Pancreas (tissue), 10 donors: ENCODE measurements at places on chromosomes 1 and 21. TPM values are rescaled to one million over a fixed set of nuclear protein-coding genes. Genes with fewer than 3 reads are reported as not detected.

GRCh38 chr1:108504447-108504846 lies 54.3 kb downstream of the NBPF6 start:
- H3K4me1 ChIP-seq, result no peaks in the 10 kb centered on the region
- H3K27ac ChIP-seq, result no peak overlapping the region
- H3K36me3 ChIP-seq, result no peaks in the 10 kb centered on the region
- H3K4me3 ChIP-seq, result no peak overlapping the region
- DNase-seq, result no peak
- no peaks in the 10 kb centered on the region for H3K27me3 ChIP-seq

GRCh38 chr1:164765557-164765956 lies 206.6 kb downstream of the PBX1 start:
- peaks cover 58% of the 10 kb centered on the region for H3K4me1 ChIP-seq
- no peaks in the 10 kb centered on the region for H3K27me3 ChIP-seq
- DNase-seq, result no peak
- no peak overlapping the region for H3K4me3 ChIP-seq

DNA sequence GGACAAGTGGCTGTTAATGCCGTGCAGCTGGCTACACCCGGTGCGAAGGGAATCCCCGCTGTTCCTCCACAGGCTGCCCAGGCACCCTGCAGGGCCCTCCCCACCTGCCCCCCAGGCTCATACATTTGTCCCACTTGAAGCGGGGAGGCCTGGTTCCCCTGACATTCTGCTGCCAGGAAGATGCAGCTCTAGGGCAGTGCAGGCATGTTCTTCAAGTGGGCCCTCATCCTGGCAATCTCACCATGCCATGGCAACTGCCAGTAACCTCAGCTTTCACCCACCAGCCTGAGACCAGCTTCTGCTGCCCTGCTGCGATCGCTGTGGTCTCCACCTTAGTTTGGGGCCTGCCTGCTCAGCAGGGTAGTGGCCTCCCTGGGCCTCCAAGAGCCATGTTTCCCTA lies 151.9 kb upstream of the COL6A1 start:
- no peak overlapping the region for H3K27ac ChIP-seq
- no peak overlapping the region for H3K4me3 ChIP-seq
- no peak for DNase-seq
- H3K27me3 ChIP-seq, result no peaks in the 10 kb centered on the region

GRCh38 chr1:37630426-37631028 lies 4.2 kb downstream of the RSPO1 start:
- no peaks in the 10 kb centered on the region for H3K27me3 ChIP-seq
- no peak overlapping the region for H3K4me3 ChIP-seq
- H3K36me3 ChIP-seq, result no peaks in the 10 kb centered on the region
- peaks cover 4% of the 10 kb centered on the region for H3K4me1 ChIP-seq
- no peak overlapping the region for H3K27ac ChIP-seq

GRCh38 chr1:204480515-204480914 lies 14.1 kb downstream of the PIK3C2B start:
- no peak overlapping the region for H3K4me3 ChIP-seq
- H3K36me3 ChIP-seq, result no peaks in the 10 kb centered on the region
- no peaks in the 10 kb centered on the region for H3K4me1 ChIP-seq
- no peaks in the 10 kb centered on the region for H3K27me3 ChIP-seq

DNA sequence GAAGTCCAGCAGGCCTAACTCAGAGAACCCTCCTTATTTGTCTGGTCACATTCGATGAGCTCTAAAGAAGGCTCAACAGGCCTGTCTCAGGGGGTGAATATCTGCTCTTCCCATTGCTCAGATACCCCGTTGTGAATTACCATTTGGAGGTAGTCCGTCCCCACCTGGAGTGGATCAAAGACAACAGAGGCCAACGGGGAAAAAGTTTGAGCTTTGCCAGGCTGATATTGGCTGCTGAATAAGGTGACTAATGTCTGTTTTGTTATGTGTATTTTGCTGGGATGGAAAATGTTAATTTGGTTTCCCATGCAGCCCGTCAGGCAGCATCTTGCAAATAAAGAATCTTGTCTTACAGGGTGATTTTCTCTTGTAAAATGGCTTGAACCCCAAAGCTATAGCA lies 69.2 kb upstream of the EPS8L3 start:
- H3K27me3 ChIP-seq, result no peaks in the 10 kb centered on the region
- H3K4me3 ChIP-seq, result no peak overlapping the region
- H3K4me1 ChIP-seq, result no peaks in the 10 kb centered on the region
- no peaks in the 10 kb centered on the region for H3K36me3 ChIP-seq
- no peak overlapping the region for H3K27ac ChIP-seq

DNA sequence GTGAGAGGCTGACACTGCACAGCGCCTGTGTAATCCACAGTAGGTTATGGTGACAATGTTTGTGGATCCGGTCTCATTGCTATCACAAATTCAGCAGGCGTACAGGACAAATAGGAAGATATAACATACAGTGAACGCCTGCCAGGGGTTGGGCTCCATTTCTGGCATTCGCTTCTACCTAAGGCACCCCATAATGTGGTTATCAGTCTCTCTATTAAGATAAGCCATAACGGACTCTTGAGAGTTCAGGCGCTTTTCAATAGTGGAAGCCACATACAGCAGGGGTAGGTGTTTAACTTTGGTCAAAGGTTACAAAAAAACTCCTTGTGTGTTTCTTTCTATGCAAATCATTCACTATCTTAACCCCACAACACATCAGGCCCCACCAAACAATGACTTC lies 72.8 kb downstream of the SIPA1L2 start:
- H3K36me3 ChIP-seq, result no peaks in the 10 kb centered on the region
- H3K27me3 ChIP-seq, result no peaks in the 10 kb centered on the region
- no peak overlapping the region for H3K27ac ChIP-seq
- DNase-seq, result no peak

- H3K36me3 ChIP-seq, result no peaks in the 10 kb centered on the region
- peaks cover 23% of the 10 kb centered on the region for H3K4me1 ChIP-seq
- peak; percentile 36 for DNase-seq
- H3K4me3 ChIP-seq, result no peak overlapping the region
Measured at GRCh38 chr1:181038399-181038873, 4.7 kb downstream of the MR1 start.

DNA sequence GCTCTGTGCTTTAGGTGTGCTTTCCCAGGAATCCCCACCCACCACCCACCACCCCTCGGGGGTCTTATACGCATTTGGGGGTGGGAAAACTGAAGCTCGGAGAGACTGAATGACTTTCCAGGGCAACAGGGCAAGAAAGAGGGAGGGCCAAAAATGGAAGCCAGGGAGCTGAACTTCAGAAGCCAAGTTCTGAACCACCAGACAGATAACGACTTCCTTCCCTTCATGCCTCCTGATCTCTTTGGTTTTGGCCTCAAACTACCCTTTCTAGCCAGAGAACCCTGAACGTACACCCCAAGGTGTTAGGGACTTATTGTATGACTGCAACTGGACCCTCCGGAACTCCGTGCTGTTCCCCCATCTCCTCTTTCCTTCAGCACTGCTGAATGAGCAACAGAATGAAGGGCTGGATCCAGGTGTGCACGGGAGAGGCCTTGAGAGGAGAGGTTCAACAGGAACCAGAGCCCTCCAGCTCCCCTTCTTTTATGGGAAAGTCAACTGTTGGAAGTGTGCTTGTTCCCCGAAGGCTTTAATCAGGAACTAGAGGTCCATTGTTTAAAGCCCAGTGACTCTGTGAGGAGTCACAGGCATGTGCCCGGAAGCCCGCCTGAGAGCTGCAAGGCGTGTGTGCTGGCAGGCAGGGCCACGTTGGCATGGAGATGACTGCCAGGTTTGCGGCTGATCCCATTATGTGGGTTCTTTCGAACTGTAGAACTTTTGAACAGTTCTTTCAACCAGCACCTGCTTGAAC lies 3.1 kb downstream of the BACE2 start:
- no peaks in the 10 kb centered on the region for H3K36me3 ChIP-seq
- no peaks in the 10 kb centered on the region for H3K27me3 ChIP-seq
- H3K4me1 ChIP-seq, result peaks cover 26% of the 10 kb centered on the region
- peak overlapping the region; percentile 83 for H3K27ac ChIP-seq
- no peak overlapping the region for H3K4me3 ChIP-seq
- peak; percentile 62 for DNase-seq

DNA sequence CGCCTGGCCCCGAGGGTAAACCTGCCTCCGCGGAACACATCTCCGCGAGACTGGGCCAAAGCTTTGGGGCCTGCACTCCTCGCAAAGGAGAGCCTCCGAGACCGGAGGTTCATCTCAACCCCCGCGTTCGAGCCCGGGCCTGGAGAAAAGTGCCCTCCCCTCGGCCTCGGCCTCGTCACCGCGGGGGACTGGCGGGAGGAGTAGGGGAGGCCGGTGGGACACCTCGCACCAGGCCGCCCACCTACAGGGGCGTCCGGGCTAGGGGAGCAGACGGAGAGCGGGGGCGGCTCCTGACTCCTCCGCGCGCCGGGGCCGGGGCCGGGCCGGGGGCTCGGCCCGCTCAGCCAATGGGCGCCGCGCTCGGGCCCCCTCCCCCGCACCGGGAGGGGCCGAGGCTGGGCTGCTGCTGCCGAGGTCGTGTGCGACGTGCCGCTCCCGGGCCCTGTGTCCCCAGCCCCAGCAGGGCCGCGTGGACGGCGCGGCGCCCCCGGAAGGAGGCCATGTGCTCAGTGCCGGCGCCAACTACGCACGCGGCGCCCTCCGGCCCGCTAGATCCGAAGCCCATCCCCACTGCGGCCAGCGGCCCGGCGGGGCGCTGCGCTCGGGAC lies 684 bp downstream of the SLC2A1 start:
- no peaks in the 10 kb centered on the region for H3K36me3 ChIP-seq
- no peaks in the 10 kb centered on the region for H3K27me3 ChIP-seq
- peak overlapping the region; percentile 90 for H3K4me3 ChIP-seq
- peak; percentile 45 for DNase-seq

DNA sequence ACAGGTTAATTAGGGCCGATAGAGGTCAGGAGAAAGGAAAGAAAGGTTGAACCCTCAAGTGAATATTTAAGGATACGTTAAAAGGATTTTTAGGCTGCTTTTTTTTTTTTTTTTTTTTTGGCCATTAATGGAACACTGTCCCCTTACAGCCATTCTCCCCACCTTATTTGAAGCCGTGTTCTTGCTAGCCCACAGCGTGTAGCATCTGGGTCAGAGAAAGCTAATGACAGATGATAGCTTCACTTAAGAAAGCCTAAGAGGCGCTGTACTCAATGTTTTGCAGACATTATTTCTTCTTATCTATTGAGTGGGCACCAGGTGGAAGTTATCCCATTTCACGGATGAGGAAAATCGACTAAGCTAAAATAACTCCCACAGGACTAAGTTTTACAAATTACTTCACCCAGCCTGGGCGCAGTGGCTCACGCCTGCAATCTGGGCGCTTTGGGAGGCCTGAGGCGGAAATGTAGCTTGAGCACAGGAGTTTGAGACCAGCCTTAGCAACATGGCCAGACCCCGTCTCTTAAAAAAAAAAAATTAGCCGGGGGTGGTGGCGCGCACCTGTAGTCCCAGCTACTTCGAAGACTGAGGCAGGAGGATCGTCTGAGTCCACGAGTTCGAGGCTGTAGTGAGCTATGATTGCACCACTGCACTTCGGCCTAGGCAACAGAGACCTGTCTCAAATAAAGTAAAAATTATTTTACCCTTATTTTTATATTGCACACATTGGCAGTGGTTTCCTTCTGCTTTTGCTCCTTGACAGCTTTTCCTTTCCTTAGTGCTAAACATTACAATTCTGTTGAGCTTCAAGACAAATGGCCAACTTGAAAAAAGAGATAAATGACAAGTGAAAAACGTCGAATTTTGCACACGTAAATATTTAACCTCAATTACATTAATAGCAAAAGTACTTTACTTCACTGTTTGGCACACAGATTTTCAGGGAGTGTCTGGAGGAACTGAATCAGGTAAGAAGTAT lies 1.1 kb upstream of the PHTF1 start:
- H3K4me1 ChIP-seq, result peaks cover 11% of the 10 kb centered on the region
- peak overlapping the region; percentile 92 for H3K27ac ChIP-seq
- DNase-seq, result peak; percentile 14
- H3K36me3 ChIP-seq, result no peaks in the 10 kb centered on the region
- no peak overlapping the region for H3K4me3 ChIP-seq

DNA sequence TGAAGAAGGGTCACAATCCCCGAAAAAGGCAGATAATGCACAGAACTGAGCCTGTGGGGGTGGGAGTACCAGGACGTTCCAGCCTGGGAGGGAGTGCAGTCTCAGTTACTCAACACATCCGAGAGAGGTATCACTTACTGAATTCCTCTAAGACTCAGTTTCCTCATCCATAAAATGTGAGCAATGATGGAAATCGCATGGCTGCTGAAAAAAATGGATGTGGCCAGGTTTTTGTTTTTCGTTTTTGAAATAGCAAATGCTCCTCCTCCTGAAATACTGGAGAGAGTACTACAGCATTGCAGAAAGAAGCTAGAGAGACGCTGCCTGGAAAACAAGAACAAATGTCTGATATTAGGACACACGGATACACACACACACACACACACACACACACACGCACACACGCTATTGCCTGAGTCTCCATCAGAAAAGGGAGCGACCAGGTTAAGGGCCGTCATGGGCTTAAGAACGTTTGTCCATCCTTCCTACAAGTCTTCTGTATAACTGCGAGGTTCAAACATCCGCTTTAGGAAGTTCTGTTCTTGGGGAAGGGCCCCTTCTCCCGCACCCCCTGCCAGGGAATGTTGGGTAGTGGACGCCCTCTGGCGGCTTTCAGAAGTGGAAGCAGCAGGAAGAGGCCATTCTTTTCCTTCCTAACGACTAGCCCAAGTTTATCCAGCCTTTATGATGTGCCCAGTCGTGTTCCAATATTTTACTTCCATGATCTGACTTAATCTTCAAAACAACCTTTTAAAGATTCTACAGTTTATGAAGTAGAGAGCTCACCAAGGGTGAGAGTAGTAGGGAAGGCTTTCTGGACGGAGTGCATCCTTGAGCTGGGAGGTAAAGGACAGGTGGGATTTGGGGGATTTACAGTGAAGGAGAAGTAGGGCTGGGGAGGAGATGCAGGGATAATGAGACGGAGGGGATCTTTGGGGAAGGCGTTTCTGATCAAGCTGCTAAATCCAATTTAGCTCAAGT lies 699 bp upstream of the NES start:
- H3K4me3 ChIP-seq, result no peak overlapping the region
- no peaks in the 10 kb centered on the region for H3K36me3 ChIP-seq
- H3K4me1 ChIP-seq, result no peaks in the 10 kb centered on the region
- H3K27me3 ChIP-seq, result no peaks in the 10 kb centered on the region

DNA sequence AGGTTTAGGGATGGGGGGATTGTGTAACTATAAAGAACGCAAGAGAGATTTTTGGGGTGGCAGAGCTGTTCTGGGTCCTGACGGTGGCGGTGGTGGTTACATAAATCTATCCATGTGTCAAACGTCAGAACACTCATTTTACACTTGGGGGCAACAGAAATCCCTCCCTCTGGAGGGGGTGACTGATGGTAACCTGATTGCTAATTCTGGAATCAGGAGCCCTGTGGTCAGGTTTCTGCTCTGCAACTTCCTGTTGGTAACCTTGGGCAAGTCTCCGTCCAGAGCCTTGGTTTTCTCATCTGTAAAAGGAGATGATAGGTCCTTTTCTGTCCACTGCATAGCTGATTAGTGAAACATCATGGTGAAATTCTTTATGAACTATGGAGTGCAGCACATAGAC lies 40.9 kb downstream of the ALPL start:
- H3K4me3 ChIP-seq, result no peak overlapping the region
- H3K27me3 ChIP-seq, result no peaks in the 10 kb centered on the region
- H3K27ac ChIP-seq, result no peak overlapping the region
- no peak for DNase-seq
- no peaks in the 10 kb centered on the region for H3K36me3 ChIP-seq
- no peaks in the 10 kb centered on the region for H3K4me1 ChIP-seq

- no peaks in the 10 kb centered on the region for H3K36me3 ChIP-seq
- H3K27me3 ChIP-seq, result no peaks in the 10 kb centered on the region
- H3K4me3 ChIP-seq, result no peak overlapping the region
- H3K27ac ChIP-seq, result no peak overlapping the region
Measured at GRCh38 chr1:54413295-54413694, 7.1 kb upstream of the SSBP3 start.

The SPRR2E gene
- not detected for total RNA-seq

The DIP2A gene
- 15.5 TPM for total RNA-seq

The KCND3 gene
- total RNA-seq, result 6.6 TPM

The PRKCZ gene
- total RNA-seq, result 15.7 TPM

The CHIA gene
- not detected for total RNA-seq

The CAMK1G gene
- 0.52 TPM for total RNA-seq

The HEYL gene
- 32.7 TPM for total RNA-seq

The TFF2 gene
- 1.3 TPM for total RNA-seq
